ENCODE measurements at places on chromosomes 11 and 22. TPM values are rescaled to one million over a fixed set of nuclear protein-coding genes. Genes with fewer than 3 reads are reported as not detected.

DNA sequence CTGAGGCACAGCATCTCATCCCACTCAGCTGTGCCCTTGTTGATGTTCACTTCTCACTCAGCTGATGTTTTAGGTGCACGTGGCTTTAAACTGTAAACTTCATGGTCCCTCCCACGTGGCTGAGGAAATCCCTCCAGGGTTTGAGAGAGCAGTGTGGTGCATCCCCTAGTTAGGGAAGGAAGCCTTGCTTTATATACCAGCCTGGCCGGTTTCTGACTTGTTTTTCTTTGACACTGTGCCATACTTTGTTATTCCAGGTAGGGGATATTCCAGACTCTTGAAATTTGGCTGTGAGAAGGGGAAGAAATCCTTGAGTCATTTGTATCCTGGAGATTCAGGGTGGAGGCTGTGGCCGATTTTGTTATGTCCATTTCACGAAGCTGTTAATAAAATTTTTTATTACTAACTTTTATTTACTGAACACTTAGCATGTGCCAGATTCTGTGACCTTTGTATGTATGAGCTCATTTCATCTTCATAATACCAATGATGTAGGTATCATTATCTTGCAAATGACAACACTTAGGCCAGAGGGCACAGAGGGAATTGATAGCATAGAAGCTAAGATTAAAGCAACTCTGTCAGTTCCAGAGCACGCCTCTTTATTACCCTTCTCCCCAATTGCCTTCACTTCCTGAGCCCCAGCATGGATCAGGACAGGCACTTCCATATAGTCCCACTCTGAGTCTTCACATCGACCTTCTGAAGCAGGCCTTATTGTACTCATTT is 116.6 kb downstream of the NAV2 start:
- DNase-seq, result no peak

DNA sequence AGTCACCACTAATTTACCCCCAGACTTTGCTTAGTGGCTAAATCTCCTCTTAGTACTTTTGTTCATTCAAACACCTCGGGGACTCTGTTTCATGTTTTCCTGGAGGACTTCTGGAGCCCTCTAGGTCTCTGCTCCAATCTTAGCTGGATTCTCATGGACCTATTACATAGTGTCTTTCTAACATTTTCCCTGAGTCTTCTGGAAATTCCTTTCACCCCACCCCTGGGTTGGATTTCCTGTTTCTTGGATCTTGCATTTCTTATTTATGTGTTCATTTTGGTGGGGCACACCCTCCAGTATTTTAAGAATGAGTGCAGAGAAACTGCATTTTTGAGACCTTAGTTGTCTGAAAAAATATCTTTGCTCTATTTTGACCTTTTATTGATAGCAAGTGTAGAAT is 220.1 kb downstream of the BLID start:
- DNase-seq, result no peak

DNA sequence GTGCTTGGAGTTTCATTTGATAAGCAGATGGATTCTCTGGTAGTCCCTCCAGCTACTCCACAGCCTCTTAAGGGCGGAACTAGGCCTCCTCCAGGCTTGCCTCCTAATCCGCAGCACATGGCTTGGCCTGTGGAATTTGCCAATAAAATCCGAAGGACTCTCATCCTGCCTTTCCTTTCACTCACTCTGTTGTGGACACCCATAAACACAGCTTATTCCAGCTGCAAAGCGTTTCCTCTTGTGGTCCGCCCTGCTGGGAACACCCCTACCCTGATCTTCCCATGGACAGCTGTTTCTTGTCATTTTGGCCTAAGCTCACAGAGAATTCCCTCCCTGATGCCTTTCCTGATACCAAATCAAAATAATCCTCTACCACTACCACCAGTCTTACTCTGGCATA is 546.2 kb downstream of the NTM start:
- no peak for DNase-seq

- peak; percentile 28 for DNase-seq
These were observed 147.5 kb upstream of the CTSC start for GRCh38 chr11:88484873-88485621.

CDC45 gene
- total RNA-seq, result 1.2 TPM

DNA sequence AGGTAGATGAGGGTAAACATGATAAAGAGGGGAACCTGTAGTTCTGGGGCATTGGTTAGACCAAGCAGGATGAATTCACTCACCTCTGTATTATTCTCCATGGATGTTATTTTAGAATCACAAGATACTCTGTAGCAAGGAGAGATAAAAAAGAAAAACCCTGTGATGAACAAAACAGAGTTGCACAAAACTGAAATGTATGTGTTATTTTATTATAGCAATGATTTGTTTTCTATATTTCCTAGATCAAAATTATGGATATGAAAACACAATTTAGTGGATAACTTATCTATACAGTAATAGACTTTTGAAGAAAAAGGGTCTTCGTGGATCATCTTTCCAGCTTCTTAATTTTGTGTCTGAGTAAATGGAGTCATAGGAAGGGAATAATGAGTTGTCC is at the start of gene OR5B17:
Gene OR5B17 (minus strand): TSS at position 101 of the 400 bp plus-strand sequence. CDS start 0 bp downstream, at position 101.
- DNase-seq, result no peak

HBG2 gene
- total RNA-seq, result 1,854 TPM

- no peak for DNase-seq
These were observed 30.3 kb upstream of the MYEOV start for GRCh38 chr11:69263736-69264052.

GLYAT gene
- not detected for total RNA-seq

DNA sequence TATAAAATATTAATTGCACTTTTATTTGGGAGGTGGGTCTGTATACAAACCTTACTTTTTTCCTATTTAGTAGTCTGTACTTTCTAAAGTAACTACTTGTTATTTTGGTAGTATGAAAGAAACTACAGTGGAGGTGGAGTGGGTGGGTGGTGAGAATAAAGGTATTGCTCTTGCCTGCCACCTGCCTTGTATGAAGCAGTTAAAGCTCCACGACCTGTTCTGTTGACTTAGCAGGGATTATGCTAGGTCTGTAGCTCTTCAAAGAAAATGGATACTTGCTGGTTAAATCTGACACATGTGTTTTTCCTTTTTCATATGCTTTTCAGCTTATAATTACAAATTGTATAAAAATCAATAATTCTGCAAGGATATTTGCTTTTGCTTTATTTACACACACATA is 111.9 kb downstream of the EHF start:
- no peak for DNase-seq

- DNase-seq, result no peak
These were observed 56.4 kb downstream of the ARFGAP3 start for GRCh38 chr22:42800451-42801251.

DNA sequence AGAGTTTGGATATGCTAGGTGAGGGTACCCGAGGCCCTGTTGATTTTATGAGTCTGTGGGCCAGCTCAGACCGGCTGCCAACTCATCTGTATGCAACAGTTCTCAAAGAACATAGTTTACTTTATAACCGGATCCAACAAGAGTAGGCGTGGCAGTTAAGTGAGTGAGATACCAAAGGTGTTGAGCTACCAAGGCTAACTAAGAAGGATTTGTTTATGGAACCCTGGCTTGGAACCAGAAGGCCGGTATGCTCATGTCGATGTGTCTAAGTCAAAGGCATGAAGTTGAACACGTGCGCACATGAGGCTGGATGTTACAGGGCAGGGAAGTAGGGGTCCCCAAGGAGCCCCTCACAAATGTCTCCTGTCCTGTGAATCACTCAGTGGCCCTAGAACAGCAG is at the start of gene KCNJ1:
Gene KCNJ1 (minus strand): TSS at position 20 of the 400 bp plus-strand sequence. CDS start 27,053 bp downstream, outside the sequence.
- no peak for DNase-seq

DNA sequence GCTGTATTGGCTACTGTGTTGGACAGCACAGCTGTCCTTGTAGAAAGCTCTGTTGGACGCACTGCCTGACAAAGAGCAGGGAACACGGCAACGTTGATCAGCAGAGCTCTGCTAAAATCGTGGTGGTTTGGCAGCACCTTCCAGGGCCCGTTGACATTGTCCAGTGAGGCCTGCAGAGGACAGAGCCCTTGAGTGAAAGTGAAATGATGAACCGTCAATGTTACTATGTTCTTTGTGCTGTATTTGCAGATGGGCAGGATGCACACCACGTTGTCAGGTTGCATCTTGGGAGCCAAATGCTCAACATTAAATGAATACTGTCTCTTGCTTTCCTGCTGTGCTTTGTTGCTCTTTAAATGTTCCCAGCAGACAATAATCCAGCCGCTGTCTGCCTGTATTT is 69.7 kb downstream of the NELL1 start:
- DNase-seq, result no peak

DNA sequence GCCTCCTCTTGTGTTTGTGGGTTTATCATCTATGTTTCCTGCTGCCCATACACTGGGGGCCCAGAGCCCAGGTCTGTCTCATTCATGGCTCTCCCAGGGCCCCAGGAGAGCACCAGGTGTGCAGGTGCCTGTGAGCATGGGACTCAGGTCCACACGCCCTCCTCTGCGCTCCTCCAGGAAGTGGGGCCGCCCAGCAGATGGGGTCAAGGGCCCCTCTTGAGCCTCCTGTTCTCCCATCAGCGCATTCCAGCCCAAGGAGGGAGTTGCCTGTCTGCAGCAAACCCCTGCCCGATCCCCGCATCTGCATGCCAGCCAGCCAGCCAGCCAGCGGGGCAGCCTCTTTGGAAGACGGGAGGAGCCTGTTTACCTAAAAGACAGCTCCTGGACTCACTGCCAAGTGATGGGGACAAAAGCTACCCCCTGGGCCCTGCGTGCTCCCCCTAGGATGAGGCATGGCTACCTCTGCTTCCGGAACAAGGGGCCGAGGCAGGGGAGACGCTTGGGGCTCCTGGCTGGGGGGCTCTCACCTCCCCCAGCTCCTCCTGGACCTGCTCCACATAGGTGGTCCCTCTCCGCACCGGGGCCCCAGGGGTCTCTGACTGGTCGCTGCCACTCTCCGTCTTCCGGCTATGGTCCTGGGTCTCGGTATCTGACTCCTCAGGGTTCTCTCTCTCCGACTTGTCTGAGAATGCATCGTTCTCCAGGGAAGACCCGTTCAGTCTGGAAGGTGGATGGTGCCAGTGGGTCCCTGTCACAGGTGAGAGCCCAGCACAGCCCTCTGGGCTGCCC is 49.7 kb upstream of the CARS1 start:
- peak; percentile 20 for DNase-seq

RAD9A gene
- total RNA-seq, result 65.8 TPM

- peak; percentile 33 for DNase-seq
These were observed 191.0 kb upstream of the LARGE1 start for GRCh38 chr22:34111210-34111824.

ZNF214 gene
- total RNA-seq, result 0.58 TPM

TRPC6 gene
- 0.58 TPM for total RNA-seq

DNA sequence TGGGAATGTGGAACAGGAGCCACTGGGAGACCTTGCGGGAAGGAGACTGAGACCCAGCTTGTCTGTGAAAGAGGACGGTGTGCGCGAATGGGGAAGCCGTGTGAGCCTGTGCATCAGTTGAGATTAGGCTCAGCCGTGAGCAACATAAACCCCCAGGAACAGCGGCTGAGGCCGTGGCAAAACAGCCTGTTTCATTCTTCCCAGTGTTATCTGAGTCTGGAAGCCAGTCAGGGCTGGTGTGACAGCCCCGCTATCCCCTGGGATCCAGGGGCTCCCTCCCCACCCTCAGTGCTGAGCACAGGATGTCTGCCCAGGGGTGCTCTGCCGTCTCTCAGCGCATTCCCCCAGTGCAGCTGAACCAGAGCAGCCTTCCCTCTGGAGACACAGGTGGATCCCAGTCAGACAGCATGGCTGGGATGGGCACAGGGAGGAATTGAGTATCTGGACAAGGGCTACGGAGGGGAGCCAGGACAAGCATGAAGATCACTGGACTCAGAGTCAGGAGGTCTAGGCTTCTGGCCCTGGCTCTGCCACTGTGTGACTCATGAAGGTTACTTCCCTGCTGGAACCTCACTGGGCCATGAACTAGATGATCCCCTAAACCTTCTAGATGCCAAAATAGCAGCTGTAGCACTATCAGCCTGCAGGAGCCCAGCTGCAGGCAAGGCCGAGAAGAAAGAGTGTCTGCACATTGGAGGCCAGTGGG is 8.6 kb downstream of the OAF start:
- no peak for DNase-seq

DNA sequence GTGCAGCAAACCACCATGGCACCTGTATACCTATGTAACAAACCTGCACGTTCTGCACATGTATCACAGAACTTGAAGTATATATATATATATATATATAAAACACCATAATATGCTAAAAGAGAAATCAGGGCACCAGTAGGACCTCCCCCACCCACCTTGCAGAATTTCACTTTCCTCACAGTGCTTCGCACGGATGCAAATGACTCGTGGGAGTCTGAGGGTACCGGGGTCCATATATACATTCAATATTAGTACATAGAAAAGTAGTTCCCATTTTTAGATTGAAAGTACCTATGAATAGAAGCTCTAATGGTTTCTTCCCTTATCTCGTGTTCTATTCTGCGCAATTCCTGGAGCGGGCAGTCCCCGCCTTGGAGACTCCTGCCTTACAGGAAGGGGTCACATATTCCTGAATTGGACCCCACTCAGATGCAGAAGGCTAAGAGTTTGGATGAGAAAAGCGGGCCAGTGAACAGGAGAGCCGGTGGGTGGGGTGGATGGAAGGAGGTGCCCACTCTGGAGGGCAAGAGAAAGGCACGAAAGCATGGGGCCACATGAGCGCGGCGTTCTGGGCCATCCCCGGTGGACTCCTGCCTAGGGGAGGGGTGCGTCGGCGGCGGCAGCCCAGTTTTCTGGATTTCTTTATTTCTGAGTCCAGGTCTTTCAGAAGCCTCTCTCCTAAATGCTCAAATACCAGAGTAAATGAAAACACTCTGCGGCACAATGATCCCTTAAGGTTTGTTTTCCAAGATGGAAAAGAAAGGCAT is 136.3 kb downstream of the ETS1 start:
- DNase-seq, result no peak

GRCh38 chr11:119262668-119263351 is 54.1 kb downstream of the MCAM start:
- DNase-seq, result peak; percentile 18

DNA sequence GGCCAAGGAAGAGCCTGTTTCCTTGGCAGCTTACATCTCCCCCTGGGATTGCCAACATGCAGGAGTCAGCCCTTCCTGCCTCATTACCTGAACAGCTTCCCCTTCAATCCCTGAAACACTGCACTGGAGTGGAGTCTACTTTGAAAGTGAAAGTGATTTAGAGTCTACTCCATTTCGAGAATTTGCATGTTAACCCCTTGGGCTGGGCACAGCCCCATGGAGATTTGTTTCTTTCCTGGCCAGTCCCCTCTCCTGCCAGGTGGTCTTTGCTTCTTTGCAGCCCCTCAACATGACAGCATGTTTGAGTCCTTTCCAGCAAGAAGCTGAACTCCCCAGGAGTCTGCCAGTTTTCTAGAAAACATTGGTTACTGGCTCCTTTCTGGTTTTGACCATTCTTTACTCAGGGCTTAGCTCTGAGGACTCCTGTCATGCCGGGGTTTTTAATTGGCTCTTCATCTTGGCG is 59.9 kb downstream of the TRAF6 start:
- DNase-seq, result no peak

DNA sequence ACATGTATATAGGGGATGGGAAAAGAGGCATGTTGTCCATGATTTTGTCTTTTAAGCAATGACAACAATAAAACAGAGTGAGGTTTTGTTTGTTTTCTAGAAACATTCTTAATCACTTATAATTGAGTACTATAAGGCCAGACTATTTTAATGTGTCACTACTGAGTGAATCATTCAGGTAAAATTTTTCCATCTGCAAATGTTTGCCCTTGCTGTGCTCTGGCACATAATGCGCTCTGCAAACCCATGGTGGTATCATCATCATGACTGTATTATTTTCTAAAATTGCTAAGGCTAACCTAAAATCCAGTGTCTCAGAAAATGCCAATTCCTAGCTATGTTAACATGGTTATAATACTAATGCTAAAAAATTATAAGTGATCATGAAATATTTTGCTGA is 261.2 kb downstream of the CADM1 start:
- DNase-seq, result no peak

PDGFD gene
- not detected for total RNA-seq

GRCh38 chr11:37450613-37451012 is 852.6 kb upstream of the RAG2 start:
- DNase-seq, result no peak
